Stimulated activated CD4-positive, alpha-beta T cell treated with anti-CD3 and anti-CD28 coated beads, Interleukin-1b, Interleukin-23, amount 100 ng/mL, for 48 hours (primary cell): ENCODE measurements at places on chromosomes 12 and 14.

DNA sequence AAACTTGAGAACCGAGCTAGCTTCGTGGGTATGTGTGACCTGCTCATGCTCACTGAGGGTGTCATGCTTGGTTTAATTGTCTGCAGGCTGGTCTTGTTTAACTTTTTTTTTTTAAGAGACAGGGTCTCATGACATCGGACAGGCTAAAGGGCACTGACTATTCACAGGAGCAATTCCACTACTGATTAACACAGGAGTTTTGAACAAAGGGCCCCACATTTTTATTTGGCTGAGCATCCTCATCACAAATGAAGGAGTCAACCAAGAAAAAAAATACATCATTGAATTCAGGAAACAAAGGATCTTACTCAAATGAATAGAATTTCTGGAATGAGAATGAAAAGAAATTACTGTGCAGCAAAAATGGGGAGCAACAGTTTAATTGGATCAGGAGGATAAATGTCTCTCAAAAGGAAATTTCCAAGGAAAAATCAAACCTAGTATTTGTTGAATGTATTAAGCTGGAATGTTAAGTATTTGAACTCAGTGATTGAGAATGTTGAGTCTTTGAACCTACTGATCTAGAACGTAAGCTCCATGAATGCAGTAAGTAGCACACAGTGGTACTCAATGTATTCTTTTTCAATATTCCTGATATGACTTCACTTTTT lies 20.8 kb upstream of the PYROXD1 start:
- no peak for DNase-seq

GRCh38 chr12:98955284-98955683 lies 310.2 kb downstream of the APAF1 start:
- DNase-seq, result no peak

GRCh38 chr14:85437148-85437547 lies 92.8 kb upstream of the FLRT2 start:
- DNase-seq, result no peak

DNA sequence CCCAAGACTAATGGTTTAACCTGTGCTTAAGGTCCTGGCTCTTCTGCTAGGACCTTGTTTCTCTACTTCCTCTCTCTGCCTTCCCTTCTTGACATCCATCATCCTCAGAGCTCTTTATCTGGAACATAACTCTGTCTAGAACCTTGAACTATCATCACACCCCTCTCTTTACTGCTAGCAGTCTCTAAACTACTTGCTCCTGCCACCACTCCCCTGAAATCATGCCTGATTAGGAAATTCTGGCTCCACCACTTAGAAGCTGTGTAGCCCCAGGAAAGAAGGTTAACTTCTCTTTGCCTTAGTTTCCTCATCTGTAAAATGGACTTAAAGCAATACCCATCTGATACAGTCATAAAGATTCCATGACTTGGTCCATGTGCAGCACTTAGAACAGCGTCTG lies 9.1 kb downstream of the SLC38A1 start:
- no peak for DNase-seq

DNA sequence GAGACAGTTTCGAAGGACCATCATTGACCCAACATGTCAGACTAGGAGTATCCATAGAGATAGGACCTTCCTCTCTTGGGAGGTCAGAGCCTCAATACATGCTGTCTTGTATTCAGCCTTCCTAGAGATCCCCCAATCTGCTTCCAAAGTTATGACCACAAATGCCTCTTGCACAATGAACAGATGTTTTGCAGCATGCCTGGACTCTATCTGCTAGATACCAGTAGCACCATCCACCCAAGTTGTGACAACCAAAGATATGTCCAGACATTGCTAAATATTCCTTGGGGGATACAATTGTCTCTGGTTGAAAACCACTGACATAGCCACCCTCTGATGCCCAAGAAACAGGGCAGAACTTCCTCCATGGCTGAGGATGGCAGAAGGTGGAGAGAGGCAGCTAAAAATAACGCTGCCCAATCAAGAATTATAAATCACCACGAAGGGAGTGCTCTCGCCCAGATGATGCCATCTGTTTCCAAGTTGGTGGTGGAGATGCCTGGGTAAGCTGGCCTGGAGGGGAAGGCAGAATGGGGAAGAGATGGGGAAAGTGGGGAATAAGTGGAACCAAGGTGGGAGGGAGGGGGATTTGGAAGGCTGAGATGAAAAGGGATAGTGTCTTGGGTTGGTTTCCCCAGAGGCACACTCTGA lies 42.9 kb upstream of the NOS1 start:
- DNase-seq, result no peak
